ENCODE measurements at places on chromosomes 3 and 15. TPM values are rescaled to one million over a fixed set of nuclear protein-coding genes. Genes with fewer than 3 reads are reported as not detected.
A peak's percentile ranks its signal among the peaks of the same experiment; 100 is the strongest.

The LARP6 gene
- polyA plus RNA-seq: 23.6 TPM

DNA sequence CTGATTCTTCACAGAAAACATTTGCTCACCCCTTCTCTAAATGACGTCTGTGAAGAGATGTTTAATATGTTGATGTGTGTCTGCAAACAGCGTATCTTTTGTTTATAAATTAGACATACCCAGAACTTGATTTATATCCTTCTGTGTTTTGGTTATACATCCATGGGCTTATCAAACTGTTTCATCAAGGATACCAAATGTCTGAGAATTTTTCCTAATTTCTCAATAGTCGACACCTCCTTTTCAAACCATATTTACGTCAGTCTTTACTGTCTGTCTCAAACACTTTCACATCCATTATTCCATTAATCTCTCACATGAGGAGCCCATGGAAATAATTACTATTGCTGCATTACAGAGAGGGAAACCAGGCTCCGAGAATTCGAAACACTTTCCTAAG, 85.4 kb downstream of the FGF12 start:
- DNase-seq: no peak

GRCh38 chr3:133303430-133303829, 96.4 kb upstream of the BFSP2 start:
- no peak for DNase-seq

- no peak for DNase-seq
These were observed 289.0 kb upstream of the AGTR1 start for GRCh38 chr3:148408667-148409066.

The PAK6 gene
- polyA plus RNA-seq: 0.52 TPM

DNA sequence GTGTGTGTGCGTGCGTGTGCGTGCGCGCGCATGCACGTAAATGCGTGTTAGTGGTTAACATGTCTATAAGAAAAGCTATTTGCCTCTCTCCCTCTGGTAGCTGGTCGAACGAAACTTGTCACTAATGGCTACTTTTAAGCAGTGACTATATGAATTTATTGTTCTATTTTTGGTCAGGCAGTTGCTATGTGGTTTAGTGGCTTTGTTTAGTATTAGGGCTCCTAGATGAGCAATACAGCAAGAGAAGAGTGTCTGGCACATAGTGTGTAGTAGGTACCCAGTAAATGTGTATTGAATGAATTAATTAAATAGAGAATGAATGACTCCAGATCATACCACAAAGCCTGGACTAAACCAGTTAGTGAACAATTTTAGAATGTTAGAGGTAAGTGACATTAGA, 171.6 kb downstream of the PPM1L start:
- no peak for DNase-seq

The ARGFX gene
- not detected for polyA plus RNA-seq

The CLRN1 gene
- polyA plus RNA-seq: not detected

GRCh38 chr3:9933561-9934234, at the start of gene CRELD1:
Gene CRELD1, plus strand, starts transcription at chr3:9933834. Its CDS starts 605 bp downstream, at chr3:9934439.
- peak; percentile 97 for DNase-seq

The HACD2 gene
- polyA plus RNA-seq: 22.2 TPM

- peak; percentile 23 for DNase-seq
These were observed 11.4 kb downstream of the FHIT start for GRCh38 chr3:61239871-61240270.

DNA sequence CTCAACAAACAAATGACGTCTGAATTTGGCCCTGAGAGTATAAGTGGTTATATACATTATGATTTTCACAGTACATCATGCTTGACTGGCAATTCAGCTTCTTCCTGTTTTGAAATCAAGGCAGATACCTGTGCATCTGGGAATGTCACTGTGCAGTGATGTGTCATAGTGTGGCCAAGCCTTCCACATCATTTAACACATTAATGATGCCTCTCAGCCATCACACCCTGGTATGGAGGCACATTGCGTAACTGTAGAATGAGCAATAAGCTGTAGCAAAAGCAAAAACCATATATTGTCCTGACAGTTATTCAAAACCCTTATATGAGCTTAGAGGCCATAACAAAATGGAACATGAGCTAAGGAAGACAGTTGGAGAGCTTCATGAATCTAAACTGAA, 246.0 kb downstream of the EPHA3 start:
- DNase-seq: no peak

The IL17RE gene
- 1.1 TPM for polyA plus RNA-seq

GRCh38 chr3:11060500-11061251, 68.1 kb downstream of the SLC6A1 start:
- peak; percentile 70 for DNase-seq

DNA sequence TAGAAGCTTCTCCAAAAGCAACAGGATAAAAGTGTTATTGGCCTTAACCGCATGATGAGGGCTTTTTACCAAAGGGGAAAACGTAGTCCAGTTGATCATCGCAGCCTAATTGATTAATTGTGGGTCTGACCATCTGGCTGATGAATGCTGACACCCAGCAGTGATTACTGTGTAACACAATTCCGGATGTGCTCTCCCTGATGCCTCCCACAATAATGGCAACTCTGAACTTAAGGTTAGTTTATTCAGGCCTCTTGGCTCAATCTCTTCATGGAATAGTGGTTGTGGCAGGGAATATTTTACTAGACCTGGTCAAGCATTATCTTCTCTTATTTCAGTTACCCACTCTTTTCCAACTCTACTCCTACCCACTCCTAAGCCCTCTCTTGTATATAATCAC, 332.9 kb downstream of the TIGIT start:
- DNase-seq: no peak

GRCh38 chr3:97954228-97954827, 17.9 kb downstream of the RIOX2 start:
- no peak for DNase-seq

- DNase-seq: no peak
These were observed 75.3 kb upstream of the TGFBR2 start for GRCh38 chr3:30531017-30531570.

- DNase-seq: no peak
These were observed 115.2 kb downstream of the ASB7 start for GRCh38 chr15:100717596-100717995.

- no peak for DNase-seq
These were observed 48.1 kb downstream of the SUSD5 start for GRCh38 chr3:33170531-33170930.

GRCh38 chr3:15511156-15511555, 10.3 kb downstream of the COLQ start:
- DNase-seq: no peak

DNA sequence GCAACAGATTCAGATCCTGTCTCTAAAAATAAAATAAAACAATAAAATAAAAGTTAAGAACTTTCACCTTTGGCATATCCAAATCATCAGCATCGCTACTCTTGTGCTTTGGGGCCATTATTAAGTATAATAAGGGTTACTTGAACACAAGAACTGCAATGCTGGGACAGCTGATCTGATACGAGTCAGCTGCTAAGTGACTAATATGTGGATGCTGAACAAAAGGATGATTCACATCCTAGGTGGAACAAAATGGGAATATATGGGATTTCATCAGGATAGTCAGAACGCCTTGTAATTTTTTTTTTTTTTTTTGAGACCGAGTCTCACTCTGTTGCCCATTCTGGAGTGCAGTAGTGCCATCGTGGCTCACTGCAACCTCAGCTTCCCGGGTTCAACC, 29.7 kb downstream of the BUB1B start:
- DNase-seq: no peak
